T-helper 1 cell treated with Interleukin-12 subunit alpha and Interleukin-12 subunit beta and Interleukin-4 antibody, amounts not matched to agents 30 ng/mL and 1 ng/mL, for 36 hours (primary cell): ENCODE measurements at places on chromosomes 5 and 9. TPM values are rescaled to one million over a fixed set of nuclear protein-coding genes. Genes with fewer than 3 reads are reported as not detected.

IL9 gene
- total RNA-seq = 0.51 and 1.3 TPM in 2 replicates

MELK gene
- total RNA-seq = 39.7 and 41.9 TPM in 2 replicates

ZNF462 gene
- 0.71 TPM in 2 replicates for total RNA-seq

PCDHB15 gene
- total RNA-seq = not detected in 2 replicates

ORM1 gene
- total RNA-seq = not detected in 2 replicates

SLC9A3 gene
- total RNA-seq = 1.3 and 1.5 TPM in 2 replicates

NR2F1 gene
- not detected in 2 replicates for total RNA-seq

FCN2 gene
- total RNA-seq = not detected in 2 replicates

CBY3 gene
- total RNA-seq = not detected in 2 replicates

NDST1 gene
- 0.49 and 0.51 TPM in 2 replicates for total RNA-seq

IFNB1 gene
- total RNA-seq = not detected in 2 replicates

C1QTNF3 gene
- total RNA-seq = 2.5 and 3.9 TPM in 2 replicates

SMIM33 gene
- total RNA-seq = 0.54 and 0.68 TPM in 2 replicates

GADD45G gene
- total RNA-seq = 33.7 and 34.2 TPM in 2 replicates

CFAP157 gene
- total RNA-seq = 0.07 and 0.10 TPM in 2 replicates

CTSV gene
- total RNA-seq = 0.17 and 0.63 TPM in 2 replicates

TNFSF15 gene
- total RNA-seq = 3.8 and 3.9 TPM in 2 replicates

IFNA13 gene
- not detected in 2 replicates for total RNA-seq

ADAM19 gene
- 655 and 667 TPM in 2 replicates for total RNA-seq

NUDT12 gene
- total RNA-seq = 0.27 and 0.29 TPM in 2 replicates

EQTN gene
- not detected in 2 replicates for total RNA-seq

FBP1 gene
- total RNA-seq = 0.34 TPM in 1 of 2 replicates, not detected in the other

GGTA1 gene
- 0.20 TPM in 1 of 2 replicates, not detected in the other for total RNA-seq

CER1 gene
- not detected in 2 replicates for total RNA-seq

C5orf46 gene
- total RNA-seq = not detected in 2 replicates

AJM1 gene
- 8.1 and 8.8 TPM in 2 replicates for total RNA-seq

ADAMTS16 gene
- total RNA-seq = not detected in 2 replicates

ORM2 gene
- not detected in 2 replicates for total RNA-seq

EGFL7 gene
- total RNA-seq = 0.49 and 1.0 TPM in 2 replicates
